ENCODE measurements at places on chromosomes 2 and 18. TPM values are rescaled to one million over a fixed set of nuclear protein-coding genes. Genes with fewer than 3 reads are reported as not detected.

LIMS3 gene
- polyA plus RNA-seq: 6.0 TPM

GRCh38 chr2:9097239-9097638 is 93.8 kb upstream of the MBOAT2 start:
- H3K4me3 ChIP-seq: no peak overlapping the region
- H3K27me3 ChIP-seq: no peaks in the 10 kb centered on the region
- no peaks in the 10 kb centered on the region for H3K36me3 ChIP-seq
- no peak overlapping the region for H3K27ac ChIP-seq
- H3K4me1 ChIP-seq: peaks cover 32% of the 10 kb centered on the region
- no peak for DNase-seq

DNA sequence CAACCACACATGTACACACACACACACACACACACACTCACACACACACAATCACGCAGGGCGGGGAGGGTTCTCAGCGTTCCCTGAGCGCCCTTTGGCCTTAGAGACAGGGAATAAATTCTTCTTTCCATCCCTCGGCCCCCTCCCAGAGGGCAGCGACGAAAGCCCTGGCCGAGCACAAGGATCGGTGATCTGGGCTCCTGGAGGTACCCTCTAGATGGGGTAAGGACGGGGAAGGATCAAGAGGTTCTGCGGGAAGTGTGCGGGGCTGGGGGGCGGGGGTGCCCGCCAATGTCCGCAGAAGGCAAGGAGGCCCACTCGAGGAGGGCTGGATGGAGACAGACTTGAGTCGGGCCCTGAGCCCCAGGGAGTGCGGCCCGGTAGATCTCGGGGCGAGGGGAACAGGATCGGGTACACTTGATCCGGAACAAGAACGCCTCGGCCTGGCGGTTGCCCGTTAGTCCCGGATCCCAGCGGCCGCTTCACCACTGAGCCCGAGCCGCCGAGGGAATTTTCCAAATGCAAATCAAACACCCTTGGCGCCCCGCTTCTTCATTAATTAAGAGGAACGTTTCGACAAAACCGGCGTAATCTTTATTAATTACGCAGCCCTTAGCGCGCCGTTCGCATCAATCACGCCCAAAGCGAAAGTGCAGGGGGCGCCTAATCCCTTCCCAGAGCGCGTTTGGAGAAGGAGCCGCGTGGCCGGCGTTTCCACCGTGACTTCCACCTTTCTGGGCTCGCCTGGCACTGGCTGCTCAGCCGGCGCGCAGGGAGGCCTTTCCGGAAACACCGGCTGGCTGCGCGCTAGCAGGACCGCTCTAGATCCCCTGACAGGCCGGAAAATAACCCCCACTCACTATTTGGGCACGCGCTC is 7.0 kb upstream of the PAX3 start:
- peak overlapping the region; percentile 50 for H3K27ac ChIP-seq
- peak; percentile 46 for DNase-seq
- peak overlapping the region; percentile 72 for H3K4me3 ChIP-seq
- H3K36me3 ChIP-seq: no peaks in the 10 kb centered on the region

DNA sequence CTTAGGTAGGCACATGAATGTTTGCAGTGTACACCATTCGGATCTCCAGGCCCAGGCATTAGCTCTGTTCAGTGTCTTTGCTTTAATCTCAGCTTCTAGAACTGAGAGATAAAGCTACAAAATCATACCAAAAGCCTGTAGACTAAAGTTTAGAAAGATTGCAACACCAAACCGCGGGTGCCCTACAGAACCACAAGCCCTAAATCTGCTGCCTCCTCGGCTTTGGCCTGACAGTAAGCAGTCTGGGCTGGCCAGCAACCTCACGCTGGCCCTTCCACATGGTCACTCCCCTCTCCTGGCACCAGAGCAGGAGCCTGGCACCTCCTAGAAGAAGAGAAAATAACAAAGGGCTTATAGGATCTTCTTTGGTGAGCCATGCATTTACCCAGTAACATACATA is 8.9 kb upstream of the OSR1 start:
- no peak overlapping the region for H3K27ac ChIP-seq
- peaks cover 7% of the 10 kb centered on the region for H3K4me1 ChIP-seq
- H3K4me3 ChIP-seq: no peak overlapping the region
- no peaks in the 10 kb centered on the region for H3K36me3 ChIP-seq

DNA sequence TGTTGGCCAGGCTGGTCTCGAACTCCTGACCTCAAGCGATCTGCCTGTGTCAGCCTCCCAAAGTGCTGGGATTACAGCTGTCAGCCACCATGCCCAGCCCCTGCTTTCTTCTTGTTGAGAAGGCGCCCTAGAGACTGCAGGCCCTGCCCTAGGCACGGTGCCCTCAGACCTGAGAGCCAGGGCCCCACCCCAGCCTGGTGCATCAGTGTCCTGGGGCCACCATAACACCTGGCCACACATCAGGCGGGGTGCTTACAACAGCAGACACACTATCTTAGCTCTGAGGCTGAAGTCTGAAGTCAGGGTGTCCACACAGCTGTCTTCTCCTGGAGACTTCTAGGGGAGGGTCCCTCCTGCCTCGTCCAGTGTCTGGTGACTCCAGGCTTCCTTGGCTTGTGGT is 120.6 kb downstream of the NDUFA10 start:
- no peak overlapping the region for H3K27ac ChIP-seq
- no peak overlapping the region for H3K4me3 ChIP-seq
- H3K27me3 ChIP-seq: no peaks in the 10 kb centered on the region
- H3K4me1 ChIP-seq: peaks cover 13% of the 10 kb centered on the region

DNA sequence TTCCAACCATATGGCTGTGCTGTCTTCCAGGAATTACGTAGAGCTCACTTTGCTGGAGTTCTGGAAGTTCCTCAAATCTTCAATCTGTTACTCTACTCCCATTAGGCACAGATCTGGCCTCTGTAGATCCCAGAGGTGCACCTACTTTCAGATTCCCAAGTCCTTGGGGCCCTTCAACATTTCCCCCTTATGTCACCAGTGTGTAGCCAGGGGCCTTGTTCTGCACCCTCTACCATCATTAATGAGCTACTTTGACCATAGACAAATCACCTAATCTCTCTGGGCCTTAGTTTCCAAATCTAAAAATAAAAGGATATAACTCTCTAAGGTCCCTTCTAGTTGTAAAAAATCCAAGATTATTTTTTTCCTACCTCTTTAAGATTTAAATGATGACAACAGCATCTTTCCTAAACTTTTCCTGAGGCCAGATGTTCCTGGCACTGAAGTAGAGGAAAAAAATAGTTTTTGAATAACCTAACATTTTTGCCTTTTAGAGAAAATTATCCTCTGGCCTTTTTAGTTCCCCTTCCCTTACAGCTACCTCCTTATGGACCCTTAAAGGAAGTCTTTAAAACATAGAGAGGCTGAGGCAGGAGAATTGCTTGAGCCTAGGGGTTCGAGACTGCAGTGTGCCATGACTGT is 31.0 kb upstream of the WIPF1 start:
- H3K4me1 ChIP-seq: peaks cover 54% of the 10 kb centered on the region
- H3K27me3 ChIP-seq: no peaks in the 10 kb centered on the region
- no peak overlapping the region for H3K27ac ChIP-seq

GRCh38 chr2:15222856-15223255 is 338.3 kb downstream of the NBAS start:
- H3K27me3 ChIP-seq: no peaks in the 10 kb centered on the region
- no peaks in the 10 kb centered on the region for H3K4me1 ChIP-seq
- H3K36me3 ChIP-seq: peaks cover 4% of the 10 kb centered on the region
- DNase-seq: no peak
- H3K4me3 ChIP-seq: no peak overlapping the region
- no peak overlapping the region for H3K27ac ChIP-seq

All from CD14-positive monocyte (primary cell).